Mucosa of descending colon (tissue), 3 donors: ENCODE measurements at places on chromosomes 4 and X.
A peak's percentile ranks its signal among the peaks of the same experiment; 100 is the strongest.

- no peak for DNase-seq
These were observed 205.3 kb downstream of the TLL1 start for GRCh38 chr4:166078383-166078782.

GRCh38 chr4:105637408-105638176, 70.9 kb downstream of the INTS12 start:
- peak; percentile 46 for DNase-seq

DNA sequence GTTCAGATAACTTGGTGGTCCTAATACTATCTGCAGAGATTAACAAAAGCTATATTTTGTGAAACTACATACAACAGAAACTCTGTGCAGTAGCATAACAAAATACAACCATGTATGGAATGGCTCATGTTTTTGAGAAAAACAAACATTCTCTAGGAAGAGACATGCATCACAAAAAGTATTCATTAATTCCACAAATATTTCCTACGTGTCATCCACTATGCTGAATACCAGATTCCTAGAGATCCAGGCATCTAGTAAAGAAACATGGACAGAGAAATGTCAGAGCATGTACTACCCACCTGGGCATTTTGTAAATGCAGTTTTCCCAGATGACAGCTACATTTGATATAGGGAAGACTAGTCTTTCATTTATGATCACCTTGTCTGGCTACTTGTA, 248.1 kb downstream of the OPHN1 start:
- no peak for DNase-seq

DNA sequence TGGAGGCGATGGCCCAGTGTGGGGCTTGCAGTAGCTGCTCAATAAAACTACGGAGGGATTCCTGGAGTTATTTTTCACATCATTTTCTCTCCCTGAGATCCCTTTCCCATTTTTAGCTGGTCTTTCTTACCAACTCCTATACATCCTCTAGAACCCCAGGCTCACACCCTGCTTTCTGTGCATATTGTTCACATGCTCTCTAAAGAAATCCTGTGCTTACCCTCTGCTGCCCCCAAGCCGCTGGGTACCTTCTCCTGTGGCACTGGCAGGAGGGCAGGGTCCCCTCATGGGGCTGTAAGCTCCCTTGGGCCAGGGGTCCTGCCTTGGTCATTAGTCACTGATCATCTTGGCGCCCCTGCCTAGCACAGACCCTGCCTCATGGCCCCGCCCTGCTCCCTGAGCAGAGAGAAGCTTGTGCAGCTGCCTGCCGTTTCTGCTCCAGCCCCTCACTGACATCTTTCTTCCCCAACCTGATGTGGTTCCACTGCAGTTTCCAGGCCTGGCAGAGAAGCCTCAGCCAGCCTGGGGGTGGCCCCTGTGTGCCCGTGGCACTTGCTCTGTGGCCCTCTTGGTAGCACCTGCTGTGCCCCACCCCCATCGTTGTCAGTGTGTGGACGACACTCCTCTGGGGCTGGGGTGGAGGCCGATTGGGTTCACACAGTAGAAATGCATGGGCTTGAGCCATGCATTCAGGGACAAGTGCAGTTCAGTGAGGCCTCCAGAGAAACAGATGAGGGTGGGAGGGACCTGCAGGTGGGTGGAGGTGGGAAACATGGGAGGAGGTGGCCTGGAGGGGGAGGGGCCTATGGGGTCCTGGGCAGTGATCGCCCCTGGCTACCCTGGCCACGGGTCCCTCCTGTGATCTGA, 69.5 kb downstream of the WFS1 start:
- no peak for DNase-seq

DNA sequence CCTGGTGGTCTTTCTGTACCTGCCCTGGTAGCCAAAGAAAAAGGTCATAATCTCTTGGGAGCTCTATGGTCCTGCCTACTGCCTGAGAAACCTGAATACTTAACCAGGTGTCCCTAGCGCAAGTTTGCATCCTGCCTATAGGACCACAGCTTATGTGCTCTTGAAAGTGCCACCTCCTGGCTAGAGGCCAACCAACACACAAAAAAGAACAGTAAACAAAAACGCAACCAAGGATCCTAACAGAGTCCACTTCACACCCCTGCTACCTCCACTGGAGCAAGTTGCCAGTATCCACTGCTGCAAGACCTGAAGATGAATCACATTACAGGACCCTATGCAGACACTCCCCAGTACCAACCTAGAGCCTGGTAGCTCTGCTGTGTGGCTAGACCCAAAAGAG, 103.2 kb upstream of the PABPC5 start:
- no peak for DNase-seq

- DNase-seq = no peak
These were observed 285.7 kb upstream of the TRAM1L1 start for GRCh38 chr4:117370944-117371668.

GRCh38 chr4:3353752-3354454, 61.1 kb downstream of the RGS12 start:
- DNase-seq = no peak

- DNase-seq = no peak
These were observed 14.6 kb upstream of the IL13RA2 start for GRCh38 chrX:115031989-115032388.

DNA sequence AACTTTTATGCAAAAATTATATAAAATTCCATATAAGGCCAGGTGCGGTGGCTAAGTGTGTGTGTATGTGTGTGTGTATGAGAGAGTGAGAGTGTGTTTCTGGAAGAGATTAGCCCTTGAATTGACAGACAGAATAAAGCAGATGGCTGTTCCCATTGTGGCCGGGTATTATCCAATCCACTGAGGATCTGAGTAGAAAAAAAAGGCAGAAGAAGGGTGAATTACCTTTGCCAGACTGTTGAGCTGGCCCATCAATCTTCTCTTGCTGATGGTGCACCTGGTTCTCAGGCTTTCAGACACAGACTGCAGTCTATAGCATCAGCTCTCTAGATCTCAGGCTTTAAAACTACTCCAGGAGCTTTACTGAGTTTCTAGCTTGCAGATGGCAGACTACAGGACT, 92.2 kb upstream of the SLIT2 start:
- no peak for DNase-seq

- no peak for DNase-seq
These were observed 106.4 kb upstream of the FTHL17 start for GRCh38 chrX:31178064-31178768.

DNA sequence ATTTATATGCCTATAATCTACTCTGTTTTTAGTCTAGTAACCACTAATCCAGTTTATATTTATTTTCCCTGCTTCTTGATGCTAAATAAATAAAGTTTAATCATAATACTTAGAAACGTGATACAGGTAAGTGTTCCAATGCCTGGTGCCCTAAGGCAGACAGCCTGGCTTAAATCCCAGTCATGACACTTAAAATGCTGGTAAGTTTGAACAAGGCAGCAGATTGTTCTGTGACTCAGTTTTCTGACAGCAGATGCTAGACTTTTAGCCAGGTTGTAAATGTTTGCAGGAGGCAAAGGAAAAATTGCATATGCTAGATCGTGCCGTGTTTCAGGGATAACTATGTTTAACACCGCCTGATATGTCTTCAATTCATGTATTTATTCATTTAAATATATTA, 2661.6 kb downstream of the PCDH7 start:
- no peak for DNase-seq

GRCh38 chrX:11757719-11758399, at the start of gene MSL3:
TSS of gene MSL3 (plus strand) at chrX:11758237. CDS start at chrX:11758264, 27 bp downstream.
- peak; percentile 57 for DNase-seq

- DNase-seq = no peak
These were observed 17.5 kb downstream of the CXCL13 start for GRCh38 chr4:77623091-77623490.
